ENCODE measurements at places on chromosomes 16 and 17.

GRCh38 chr16:10961231-10961630 is 16.9 kb downstream of the CLEC16A start:
- no peak for DNase-seq

- DNase-seq, result no peak
These were observed 38.6 kb downstream of the CDH11 start for GRCh38 chr16:65083164-65083857.

- DNase-seq, result no peak
These were observed 13.1 kb upstream of the RNF135 start for GRCh38 chr17:30957741-30958140.

GRCh38 chr17:80859002-80859941 is 132.4 kb upstream of the CHMP6 start:
- no peak for DNase-seq

DNA sequence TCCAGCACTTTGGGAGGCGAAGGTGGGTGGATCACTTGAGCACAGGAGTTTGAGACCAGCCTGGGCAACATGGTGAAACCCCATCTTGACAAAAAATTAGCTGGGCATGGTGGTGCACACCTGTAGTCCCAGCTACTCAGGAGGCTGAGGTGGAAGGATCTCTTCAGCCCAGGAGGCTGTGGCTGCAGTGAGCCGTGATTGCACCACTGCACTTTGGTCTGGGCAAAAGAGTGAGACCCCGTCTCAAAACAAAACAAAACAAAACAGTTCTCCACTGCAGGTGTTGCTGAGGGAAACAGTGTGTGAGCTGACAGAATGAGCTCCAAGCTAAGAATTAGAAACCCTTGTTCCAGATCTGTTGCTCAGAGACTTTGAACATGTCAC is 35.2 kb upstream of the TBX2 start:
- DNase-seq, result no peak

GRCh38 chr16:22152316-22152715 is 10.0 kb upstream of the SDR42E2 start:
- DNase-seq, result no peak

DNA sequence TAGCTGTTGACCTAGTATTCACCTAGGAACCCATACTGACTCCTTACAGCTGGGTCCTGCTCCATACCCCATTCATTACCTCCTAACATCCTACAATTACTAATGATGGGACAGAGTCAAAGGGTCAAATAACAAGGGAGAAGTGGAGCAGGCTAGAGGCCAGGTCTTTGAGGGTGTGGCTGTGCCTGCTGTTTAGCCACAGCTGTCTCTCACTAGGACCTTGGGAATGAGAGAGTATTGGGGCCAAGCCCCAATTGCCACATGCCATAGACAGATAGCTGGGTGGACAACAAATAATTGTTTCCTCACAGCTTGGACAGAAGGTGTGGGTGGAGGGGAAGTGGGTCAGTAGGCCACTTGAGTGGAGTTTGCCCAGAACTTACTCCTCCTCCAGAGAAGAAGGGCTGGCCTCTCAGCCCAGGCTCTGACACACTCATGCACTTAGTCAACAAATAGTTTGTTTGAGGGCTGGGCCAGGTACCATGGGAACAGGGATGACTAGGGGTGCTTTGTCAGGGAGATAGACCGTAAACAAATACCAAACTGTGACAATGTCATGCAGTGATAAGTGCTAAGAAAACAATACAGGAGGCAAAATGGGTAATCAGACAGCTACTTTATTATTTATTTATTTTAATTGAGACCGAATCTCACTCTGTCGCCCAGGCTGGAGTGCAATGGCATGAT is 10.2 kb upstream of the CENPT start:
- DNase-seq, result no peak

DNA sequence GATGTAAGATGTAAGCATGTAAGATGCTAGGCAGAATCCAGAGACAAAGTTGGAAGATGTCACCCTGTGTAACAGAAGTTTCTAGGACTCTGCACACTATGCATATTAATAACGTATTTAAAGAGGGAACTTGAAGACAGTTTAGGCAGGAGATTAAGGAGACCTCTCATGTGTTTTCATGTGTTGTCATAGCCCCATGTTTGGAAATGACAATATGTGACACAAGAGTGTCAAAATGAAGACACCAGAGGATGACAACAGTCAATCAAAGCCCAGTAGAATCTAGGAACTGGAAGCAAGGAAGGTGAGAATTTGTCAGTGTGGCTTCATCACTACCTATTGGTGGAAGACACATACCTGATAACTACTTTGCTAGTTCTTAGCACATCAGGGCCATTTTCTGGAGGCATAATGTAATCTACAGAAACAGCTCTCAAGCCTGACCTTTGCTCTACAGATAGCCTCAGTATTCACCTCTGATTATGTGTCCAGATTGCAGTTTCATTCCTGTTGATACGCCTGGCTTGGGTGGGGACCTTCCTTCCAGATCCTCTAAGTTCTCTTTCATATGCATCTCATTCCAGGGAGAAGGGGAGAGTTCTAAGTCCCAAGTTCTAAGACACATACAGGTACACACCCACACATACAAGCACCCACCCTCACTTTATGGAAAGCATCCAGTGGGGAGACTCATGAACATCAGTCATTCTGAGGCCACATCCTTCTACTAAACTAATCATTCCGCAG is 26.3 kb downstream of the PMP22 start:
- no peak for DNase-seq

DNA sequence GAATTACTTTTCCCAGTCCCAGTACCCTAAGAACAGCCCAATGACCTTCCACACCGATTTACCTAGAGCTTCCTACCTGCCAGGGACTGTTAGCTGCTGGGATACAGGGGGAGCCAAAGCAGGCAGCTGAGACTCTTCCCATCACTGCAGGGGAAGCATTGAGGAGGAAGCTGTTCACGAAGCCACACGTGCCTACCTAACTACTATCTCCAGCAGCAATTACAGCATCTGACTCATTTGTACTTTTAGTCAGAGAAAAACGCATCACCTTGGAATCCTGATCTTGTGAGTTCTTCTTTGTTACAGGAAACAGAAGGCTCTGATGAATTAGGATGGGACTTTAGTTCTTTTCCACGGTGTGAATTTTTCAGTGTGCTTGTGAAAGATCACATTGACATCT is 113.7 kb upstream of the DHX40 start:
- no peak for DNase-seq

DNA sequence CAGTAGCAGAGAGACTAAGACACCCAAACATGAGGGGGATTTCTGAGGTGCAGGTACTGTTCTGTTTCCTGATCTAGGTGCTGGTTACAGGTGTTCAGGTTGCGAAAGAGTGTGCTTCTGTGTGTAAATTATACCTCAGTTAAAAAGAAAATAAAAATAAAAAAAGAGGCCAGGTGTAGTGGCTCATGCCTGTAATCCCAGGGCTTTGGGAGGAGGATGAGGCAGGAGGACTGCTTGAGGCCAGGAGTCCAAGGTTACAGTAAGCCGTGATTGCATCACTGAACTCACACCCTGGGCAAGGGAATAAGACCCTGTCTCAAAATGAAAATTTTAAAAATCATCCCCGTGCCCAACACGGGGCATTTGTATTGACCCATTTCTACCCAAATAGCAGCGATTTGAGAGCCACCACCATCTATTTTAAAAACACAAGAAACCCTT is 3.2 kb upstream of the DCAF7 start:
- no peak for DNase-seq

DNA sequence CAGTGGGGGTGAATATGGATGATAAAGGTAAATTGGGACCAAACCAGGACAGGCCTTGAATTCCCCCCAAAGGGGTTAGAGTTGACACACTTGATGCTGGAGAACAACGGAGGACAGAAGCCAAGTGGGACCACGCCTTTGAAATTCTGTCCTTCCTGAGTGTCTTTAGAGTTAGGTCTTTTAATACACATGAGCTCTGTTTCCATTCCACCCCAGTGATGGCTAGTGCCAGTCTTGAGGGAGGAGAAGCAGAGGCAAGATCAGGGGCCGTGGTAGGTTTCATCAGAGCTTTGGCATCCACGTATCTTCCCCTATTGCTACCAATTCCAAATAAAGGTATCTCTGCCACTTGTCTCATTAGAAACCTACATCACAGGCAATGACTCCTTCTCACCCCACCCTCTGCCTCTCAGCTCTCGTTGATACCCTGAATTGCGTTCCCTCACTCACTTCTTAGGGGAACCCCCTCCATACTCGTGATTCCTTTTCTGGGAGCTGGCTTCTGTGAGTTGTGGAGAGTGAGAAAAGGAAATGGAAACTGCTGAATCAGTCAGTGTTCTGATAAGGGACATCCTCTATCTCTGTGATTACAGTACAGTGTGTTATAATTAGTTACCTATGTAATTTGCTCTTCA is 2.4 kb upstream of the CCL3L1 start:
- no peak for DNase-seq

- no peak for DNase-seq
These were observed 50.7 kb upstream of the CLEC18B start for GRCh38 chr16:74472010-74472409.

GRCh38 chr17:55727275-55727674 is 4.6 kb upstream of the TMEM100 start:
- no peak for DNase-seq

- DNase-seq, result no peak
These were observed 29.2 kb downstream of the SOCS3 start for GRCh38 chr17:78330570-78331224.

DNA sequence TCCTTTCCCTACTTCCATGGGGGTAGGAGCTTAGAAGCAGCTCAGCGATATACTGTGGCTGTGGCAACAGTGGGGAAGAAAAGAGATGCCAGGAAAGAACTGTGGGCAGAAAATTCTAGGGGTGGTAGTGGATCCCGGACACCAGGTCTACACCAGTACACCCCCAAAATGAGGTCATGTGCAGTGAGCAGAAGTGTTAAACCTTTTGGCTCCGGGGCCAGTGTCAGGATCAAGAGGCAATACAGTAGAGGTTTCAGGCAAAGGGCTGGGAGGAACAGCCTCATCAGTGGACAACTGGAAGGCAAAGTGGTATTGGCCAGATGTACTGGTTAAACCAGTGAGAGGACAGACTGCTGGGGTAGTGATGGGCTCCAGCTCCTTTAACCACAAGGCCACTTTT is 163.1 kb upstream of the CCL2 start:
- DNase-seq, result no peak

DNA sequence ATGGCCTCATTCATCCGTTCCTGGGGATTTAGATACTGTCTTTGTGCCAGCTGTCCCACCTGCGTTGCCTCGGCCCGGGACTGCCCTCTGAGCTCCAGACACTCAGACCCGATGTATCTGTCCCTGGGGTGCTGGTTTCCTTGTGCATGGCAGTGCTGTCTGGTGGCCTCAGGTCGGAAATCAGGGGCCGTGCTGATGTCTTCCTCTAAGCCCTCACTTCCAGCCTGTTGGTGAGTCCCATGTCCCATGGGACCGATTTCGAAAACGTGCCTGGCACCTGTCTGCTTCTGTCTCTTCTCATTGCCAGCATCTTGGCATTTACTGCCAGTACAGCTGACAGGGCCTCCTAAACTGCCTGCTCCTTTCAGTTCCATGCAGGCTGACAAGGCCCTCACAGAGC is 22.1 kb downstream of the NT5M start:
- DNase-seq, result no peak

GRCh38 chr17:50792132-50792531 is 24.8 kb upstream of the ANKRD40CL start:
- DNase-seq, result no peak

DNA sequence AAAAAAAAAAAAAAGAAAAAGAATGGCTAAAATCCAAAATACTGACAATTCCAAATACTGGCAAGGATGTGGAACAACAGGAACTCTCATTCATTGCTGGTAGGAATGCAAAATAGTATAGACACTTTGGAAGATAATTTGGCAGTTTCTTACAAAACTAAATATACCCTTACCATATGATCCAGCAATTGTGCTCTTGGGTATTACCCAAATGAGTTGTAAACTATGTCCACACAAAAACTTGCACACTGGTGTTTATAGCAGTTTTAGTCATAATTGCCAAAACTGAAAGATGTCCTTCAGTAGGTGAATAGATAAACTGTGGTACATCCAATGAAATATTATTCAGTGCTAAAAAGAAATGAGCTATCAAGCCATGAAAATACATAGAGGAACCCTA is 8.5 kb upstream of the MEIOC start:
- no peak for DNase-seq

DNA sequence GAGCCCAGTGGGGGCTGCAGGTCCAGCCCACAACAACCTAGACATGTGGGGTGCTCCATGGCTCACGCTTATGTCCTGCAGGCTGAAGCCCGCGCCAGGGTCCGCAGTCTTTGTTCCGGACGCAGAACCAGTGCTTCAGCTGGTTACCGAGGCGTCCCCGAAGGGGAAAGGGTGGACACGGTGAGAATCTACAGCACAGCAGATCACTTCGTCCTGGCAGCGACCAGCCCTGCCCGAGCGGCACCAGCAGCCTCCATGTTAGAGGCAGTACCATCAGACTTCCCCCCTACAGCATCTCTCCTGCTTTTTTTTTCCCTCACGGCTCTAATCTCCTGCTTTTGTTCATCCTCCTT is 1736.4 kb downstream of the TP53TG3F start:
- no peak for DNase-seq

DNA sequence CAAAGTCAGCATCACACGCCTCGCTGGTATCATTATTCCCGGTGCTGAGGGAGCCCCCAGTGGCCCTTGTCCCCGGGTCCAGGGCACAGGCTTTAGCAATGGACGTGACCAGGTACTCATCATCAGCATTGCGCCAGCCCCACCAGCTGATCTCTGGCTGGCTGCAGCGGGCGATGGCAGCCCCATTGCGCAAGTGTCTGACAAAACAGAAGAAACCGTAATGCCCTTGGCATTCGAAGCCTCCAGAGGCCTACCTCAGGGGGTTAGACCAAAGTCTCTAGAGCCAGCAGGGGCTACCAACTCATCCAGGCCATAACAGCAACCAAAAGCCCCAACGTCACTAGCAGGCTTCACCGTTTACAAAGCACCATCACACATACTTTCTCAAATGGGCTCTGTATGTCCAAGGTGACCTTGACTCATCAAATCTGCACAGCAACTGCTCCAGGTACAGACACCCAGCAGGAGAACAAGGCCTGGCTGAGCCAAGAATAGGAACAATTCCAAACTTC is 7.3 kb downstream of the MTMR4 start:
- no peak for DNase-seq

DNA sequence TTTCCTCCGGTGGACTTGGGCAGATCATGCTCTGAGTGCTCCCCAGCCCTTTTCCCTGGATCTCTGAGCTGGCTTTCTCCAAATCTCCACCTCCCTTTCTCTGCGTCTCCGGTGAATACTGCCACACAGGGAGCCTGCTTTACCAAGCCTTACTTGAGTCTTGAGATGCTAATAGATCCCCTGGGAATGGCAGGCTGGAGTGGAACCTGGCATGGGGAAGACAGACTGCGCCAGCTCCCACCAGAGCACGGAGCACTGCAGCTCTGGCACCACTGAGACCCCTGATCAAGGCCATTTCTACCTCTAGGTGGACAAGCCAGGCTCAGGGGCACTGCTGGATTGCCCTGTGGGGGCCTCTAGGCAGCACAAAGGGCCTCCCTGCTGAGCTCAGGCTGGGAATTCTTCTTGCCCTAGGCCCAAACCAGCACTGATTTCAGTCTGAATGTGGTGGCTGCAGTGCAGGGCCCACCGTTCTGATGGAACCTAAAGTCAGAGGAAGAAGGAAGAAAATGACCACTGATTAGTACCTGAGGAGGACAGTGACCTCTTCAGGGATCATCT is 74.3 kb upstream of the CRHR1 start:
- DNase-seq, result no peak
